Testis (tissue), 5 donors: ENCODE measurements at places on chromosomes 2 and 18.
A peak's percentile ranks its signal among the peaks of the same experiment; 100 is the strongest.

- no peak for DNase-seq
These were observed 103.6 kb downstream of the DNAH6 start for GRCh38 chr2:84619794-84620371.

DNA sequence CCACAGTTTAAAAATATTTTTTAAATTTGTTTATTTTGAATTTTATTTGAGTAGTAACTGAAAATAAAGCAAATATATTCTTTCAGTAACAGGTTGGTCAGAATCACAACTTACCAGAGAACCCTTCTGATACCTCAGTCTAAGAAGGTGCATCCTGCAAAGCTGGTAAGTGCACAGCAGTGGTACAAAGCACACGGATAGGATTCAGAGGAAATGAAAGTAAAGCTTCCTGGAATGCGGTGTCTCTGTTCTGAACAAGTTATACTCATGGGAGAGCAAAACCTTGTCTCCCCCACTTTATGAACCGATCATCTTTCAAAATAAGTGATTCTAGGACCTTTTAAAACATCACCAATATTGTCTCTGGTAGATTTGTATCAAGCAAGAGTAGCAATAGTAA is 398.3 kb downstream of the TMX3 start:
- no peak for DNase-seq

DNA sequence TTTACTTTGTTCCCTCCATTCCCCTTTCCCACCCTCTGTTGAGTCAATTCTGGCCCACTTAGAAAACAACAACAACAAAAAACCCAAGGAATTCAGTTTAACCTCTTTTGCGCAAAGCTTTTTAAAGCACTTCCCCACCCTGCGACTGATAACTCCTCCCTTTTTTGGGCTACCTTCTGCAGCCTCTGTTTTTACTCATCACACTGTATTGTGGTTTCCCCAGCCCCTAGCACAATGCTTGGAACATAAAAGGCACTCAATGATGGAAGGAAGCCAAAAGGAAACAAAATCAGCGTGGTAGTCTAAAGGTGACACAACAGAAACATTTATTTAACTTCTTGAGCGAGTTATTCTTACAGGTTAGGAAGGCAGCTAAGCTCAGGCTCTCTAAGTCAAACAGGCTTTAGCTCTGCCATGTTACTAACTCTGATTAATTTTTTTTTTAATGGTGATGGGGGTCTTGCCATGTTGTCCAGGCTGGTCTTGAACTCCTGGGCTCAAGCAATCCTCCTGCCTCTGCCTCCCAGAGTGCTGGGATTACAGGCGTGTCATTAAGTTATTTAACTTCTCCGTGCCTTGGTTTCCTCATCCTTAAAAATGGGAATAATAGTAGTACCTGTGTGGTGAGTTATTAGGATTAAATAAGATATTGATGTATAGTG is 1.3 kb downstream of the CEP68 start:
- no peak for DNase-seq

DNA sequence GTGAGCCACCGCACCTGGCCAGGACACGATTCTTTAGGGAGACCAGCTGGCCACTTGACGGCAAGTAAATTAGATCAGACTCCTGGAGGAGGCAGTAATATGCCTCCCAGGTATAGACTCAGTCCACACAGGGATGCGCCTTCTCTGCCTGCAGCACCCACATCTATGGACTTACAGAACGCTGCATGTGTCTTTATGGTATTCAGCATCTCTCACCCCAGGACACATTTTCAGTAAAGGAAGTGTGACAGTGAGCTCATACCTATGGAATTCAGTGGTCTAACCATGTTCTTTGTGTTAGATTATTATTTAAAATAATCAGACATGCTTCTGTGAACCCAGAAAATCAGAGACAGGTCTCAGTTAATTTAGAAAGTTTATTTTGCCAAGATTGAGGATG is 5.9 kb upstream of the NARS1 start:
- DNase-seq = no peak

DNA sequence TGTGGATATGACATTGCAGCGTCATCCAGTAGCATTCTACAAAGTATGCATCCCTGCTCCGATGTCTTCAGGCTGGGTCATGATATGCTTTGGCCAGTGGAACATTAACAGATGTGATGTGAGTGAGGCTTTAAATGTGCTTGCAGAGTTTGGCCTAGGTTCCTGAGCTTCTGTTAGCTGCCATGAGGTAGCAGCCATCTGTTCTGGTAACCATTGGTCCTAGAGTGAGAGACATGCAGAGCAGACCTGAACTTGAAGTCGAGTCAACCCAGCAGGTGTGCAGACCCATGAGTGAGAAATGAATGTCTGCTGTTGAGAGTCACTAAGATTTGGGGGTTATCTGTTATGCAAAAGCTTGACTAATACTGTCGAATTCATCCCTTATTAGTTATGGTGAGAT is 73.8 kb upstream of the NABP1 start:
- no peak for DNase-seq

DNA sequence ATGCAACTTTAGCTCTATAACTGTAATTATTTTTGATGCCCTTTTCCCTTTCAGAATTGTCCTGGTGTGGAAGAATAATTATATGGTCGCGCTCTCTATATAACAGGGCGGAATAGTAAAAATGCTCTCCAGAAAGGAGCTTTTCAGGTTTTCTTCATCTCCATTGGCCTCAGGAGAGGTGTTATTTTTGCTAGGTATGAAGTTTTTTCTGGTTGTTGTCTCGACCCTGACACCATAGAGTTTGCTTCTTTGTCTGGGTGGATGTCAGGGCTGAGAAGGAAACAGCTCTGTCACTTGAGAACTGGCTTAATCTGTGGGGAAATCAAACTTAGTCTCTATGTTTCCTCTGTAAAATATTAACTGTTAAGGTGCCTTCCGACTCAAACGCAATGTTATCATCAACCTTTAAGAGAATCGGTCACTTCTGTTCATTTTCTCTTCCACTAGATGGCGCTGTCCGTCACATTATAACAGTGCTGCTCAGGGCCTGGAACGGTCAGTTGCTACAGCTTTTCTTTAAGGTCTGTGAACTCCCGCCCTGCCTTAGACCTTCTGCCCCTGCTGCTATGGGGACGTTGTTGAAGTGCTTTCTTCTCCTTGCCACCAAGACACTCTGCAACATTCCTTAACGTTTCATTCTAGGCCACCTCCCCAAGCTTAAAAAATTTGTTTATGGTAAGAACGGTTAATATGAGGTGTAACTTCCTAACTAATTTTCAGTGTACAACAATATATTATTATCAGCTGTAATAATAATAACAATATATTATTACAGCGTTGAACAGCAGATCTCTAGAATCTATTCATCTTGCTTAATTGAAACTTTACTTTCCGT is 23.8 kb upstream of the SERPINB12 start:
- peak; percentile 88 for DNase-seq
